ENCODE measurements at places on chromosomes 7 and 10. TPM values are rescaled to one million over a fixed set of nuclear protein-coding genes. Genes with fewer than 3 reads are reported as not detected.

The AZGP1 gene
- total RNA-seq = 31.8 TPM

- DNase-seq = no peak
- no peak overlapping the region for H3K4me3 ChIP-seq
- no peaks in the 10 kb centered on the region for H3K36me3 ChIP-seq
- peaks cover 4% of the 10 kb centered on the region for H3K27me3 ChIP-seq
- no peak overlapping the region for H3K27ac ChIP-seq
Observed at GRCh38 chr10:12728494-12728893, 273.0 kb downstream of the CCDC3 start.

DNA sequence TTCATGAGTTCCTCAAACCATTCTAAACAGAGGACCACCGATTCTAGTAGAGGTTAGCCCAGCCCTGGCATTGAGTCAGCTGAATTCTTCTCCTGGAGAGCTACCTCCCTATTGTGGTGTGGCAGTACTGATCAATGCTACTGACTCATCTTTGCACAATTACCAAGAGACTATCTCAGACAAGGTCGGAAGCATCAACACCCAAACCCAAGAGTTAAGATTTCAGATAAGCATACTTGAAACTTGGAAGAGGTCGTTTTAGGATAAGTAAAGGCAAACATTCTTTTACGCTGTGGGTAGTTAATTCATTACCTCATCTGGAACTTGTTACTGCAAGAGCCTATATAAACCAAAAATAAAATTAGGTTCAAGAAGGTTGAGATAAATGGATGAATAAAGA, 154.6 kb upstream of the NRBF2 start:
- H3K4me1 ChIP-seq = no peaks in the 10 kb centered on the region
- H3K4me3 ChIP-seq = no peak overlapping the region
- H3K36me3 ChIP-seq = no peaks in the 10 kb centered on the region

DNA sequence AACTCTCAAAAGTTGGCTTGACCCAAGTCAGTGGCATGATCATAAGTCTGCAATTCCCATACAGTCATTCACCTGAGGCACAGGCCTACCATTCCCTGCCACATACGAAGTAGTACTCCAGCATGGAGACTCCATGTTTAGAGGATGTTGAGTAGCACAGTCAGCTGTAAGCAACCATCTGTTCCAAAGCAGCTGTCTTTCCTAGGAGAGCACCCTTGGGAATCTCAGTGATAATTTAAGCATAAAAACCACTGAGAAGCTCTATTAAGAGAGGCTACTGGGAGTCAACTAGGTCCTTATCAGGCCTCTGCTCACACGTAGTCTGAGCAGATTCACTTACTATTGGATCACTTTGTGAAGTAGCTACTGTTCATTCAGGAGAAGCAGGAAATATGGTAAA, 61.6 kb upstream of the UNC5B start:
- no peaks in the 10 kb centered on the region for H3K4me1 ChIP-seq
- H3K36me3 ChIP-seq = no peaks in the 10 kb centered on the region
- no peaks in the 10 kb centered on the region for H3K27me3 ChIP-seq

GRCh38 chr10:95343573-95343972, 52.8 kb upstream of the PDLIM1 start:
- no peaks in the 10 kb centered on the region for H3K27me3 ChIP-seq
- DNase-seq = no peak
- H3K4me3 ChIP-seq = no peak overlapping the region
- H3K36me3 ChIP-seq = peaks cover 13% of the 10 kb centered on the region

DNA sequence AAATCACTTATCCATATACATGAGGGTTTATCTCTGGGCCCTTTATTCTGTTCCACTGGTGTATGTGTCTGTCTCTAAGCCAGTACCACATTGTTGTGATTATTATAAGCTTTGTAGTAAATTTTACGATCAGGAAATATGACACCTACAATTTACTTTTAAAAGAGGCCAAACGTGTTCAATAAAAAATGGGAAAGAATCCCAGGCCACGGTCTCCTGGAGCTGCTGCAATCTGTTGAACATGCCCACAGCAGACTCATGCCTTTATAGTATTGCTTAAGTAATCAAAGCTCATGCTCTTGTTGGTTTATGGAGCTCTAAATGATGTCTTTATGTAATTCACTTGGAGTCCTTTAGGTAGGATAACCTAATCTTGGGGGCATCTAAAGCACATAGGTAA, 273.0 kb downstream of the ZMYND11 start:
- H3K4me1 ChIP-seq = no peaks in the 10 kb centered on the region
- peaks cover 49% of the 10 kb centered on the region for H3K36me3 ChIP-seq
- H3K27me3 ChIP-seq = no peaks in the 10 kb centered on the region
- no peak overlapping the region for H3K27ac ChIP-seq

GRCh38 chr10:74900297-74900696, 73.9 kb downstream of the KAT6B start:
- DNase-seq = no peak
- no peak overlapping the region for H3K4me3 ChIP-seq
- H3K27me3 ChIP-seq = no peaks in the 10 kb centered on the region
- no peaks in the 10 kb centered on the region for H3K36me3 ChIP-seq
- H3K27ac ChIP-seq = no peak overlapping the region
- peaks cover 28% of the 10 kb centered on the region for H3K4me1 ChIP-seq

- peaks cover 14% of the 10 kb centered on the region for H3K4me1 ChIP-seq
- no peak overlapping the region for H3K4me3 ChIP-seq
- H3K36me3 ChIP-seq = no peaks in the 10 kb centered on the region
- DNase-seq = no peak
Observed at GRCh38 chr7:157013101-157013500, 2.6 kb upstream of the MNX1 start.

DNA sequence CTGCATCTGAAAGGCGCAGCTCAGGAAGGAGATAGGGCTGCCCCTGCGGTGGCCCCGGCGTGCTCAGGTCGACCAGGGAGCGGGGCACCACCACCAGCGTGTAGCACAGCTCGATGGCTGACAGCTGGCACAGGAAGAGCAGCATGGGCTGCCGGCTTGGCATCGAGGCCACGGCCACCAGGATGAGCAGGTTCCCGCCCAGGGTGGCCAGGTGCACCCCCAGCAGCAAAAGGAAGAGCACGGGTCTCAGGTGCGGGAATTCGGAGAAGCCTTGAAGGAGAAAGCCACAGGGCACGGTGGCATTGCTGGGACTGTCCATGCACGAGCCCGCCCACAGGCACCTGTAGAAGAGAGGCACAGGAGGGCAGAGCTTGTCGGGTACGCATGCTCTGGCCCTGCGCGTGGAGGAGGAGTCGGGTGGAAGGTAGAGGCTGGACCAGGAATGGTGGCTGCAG, 33.9 kb downstream of the TAS2R41 start:
- H3K27me3 ChIP-seq = peaks cover 9% of the 10 kb centered on the region
- no peaks in the 10 kb centered on the region for H3K4me1 ChIP-seq
- H3K27ac ChIP-seq = no peak overlapping the region
- H3K36me3 ChIP-seq = no peaks in the 10 kb centered on the region
- H3K4me3 ChIP-seq = peak overlapping the region; percentile 34

- no peak overlapping the region for H3K4me3 ChIP-seq
- DNase-seq = no peak
- no peaks in the 10 kb centered on the region for H3K36me3 ChIP-seq
- no peaks in the 10 kb centered on the region for H3K27me3 ChIP-seq
Observed at GRCh38 chr10:19385846-19386450, 337.3 kb downstream of the MALRD1 start.

The VPS37D gene
- 1.3 TPM for total RNA-seq

- no peak overlapping the region for H3K27ac ChIP-seq
- H3K36me3 ChIP-seq = no peaks in the 10 kb centered on the region
- no peaks in the 10 kb centered on the region for H3K4me1 ChIP-seq
- H3K4me3 ChIP-seq = no peak overlapping the region
- no peaks in the 10 kb centered on the region for H3K27me3 ChIP-seq
Observed at GRCh38 chr10:42987121-42987541, 89.7 kb upstream of the RET start.

- H3K4me1 ChIP-seq = no peaks in the 10 kb centered on the region
- no peaks in the 10 kb centered on the region for H3K27me3 ChIP-seq
- no peak for DNase-seq
- no peak overlapping the region for H3K4me3 ChIP-seq
- no peak overlapping the region for H3K27ac ChIP-seq
Observed at GRCh38 chr7:148650232-148650858, 48.4 kb upstream of the CUL1 start.

The DBF4 gene
- 11.5 TPM for total RNA-seq

GRCh38 chr7:96319439-96319838, 2.5 kb downstream of the SLC25A13 start:
- peaks cover 43% of the 10 kb centered on the region for H3K4me1 ChIP-seq
- no peaks in the 10 kb centered on the region for H3K36me3 ChIP-seq
- no peak overlapping the region for H3K27ac ChIP-seq
- no peaks in the 10 kb centered on the region for H3K27me3 ChIP-seq
- no peak overlapping the region for H3K4me3 ChIP-seq

- H3K36me3 ChIP-seq = peaks cover 79% of the 10 kb centered on the region
- H3K27me3 ChIP-seq = no peaks in the 10 kb centered on the region
- H3K4me3 ChIP-seq = no peak overlapping the region
Observed at GRCh38 chr7:30430777-30431176, 47.8 kb downstream of the NOD1 start.

DNA sequence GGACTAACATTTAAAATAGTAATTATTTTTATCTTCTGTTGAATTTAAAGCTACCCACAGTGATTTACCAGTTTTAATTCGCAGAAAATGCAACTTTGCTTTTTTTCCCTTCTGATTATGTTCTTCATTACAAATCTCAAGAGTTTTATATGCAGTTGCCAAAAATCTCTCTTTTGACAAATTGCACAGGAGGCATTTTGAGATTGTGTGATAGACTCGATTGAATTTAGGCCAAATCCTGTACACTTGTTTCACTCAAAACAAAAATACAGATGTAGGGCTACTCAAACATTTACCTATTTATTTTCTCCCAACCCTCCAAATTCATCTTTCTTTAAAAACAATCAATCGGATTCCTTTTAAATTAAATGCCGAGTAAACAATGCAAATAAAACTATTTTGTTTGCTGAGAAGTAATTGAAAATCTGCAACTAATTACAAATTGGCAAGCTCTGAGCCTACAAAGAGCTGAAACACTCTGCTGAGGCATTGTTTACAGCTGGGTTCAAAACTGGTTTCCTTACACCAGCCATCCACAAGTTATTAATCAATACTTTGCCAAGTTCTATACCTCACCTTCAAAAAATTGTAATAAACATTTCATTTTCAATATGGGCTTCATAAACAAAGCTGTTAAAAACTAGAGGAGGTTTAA, 214.9 kb upstream of the TCF7L2 start:
- no peaks in the 10 kb centered on the region for H3K36me3 ChIP-seq
- DNase-seq = no peak
- H3K4me1 ChIP-seq = no peaks in the 10 kb centered on the region
- no peak overlapping the region for H3K4me3 ChIP-seq

GRCh38 chr10:42953684-42954674, 122.9 kb upstream of the RET start:
- no peak for DNase-seq
- peaks cover 13% of the 10 kb centered on the region for H3K27me3 ChIP-seq
- no peaks in the 10 kb centered on the region for H3K36me3 ChIP-seq
- no peak overlapping the region for H3K27ac ChIP-seq
- H3K4me1 ChIP-seq = peaks cover 15% of the 10 kb centered on the region
- no peak overlapping the region for H3K4me3 ChIP-seq

DNA sequence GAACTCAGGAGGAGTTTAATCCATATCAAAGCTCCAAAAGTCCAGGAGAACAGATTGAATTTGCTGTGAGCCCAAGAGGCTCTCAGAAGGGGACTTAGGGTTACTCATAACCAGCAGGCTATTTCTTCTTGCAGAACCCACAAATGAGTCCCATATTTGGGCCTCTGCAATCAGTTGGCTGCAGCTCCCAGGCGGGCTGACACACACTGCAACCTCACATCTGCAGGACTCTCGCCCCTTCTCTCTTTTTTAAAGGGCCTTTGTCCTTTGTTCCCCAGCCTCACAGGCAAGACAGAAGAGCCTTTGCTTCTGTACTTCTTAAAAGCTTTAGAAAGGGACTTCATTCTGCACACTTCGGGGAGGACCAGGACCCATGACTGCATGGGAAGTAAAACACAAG, 26.7 kb downstream of the CREB3L2 start:
- no peak overlapping the region for H3K27ac ChIP-seq
- H3K36me3 ChIP-seq = no peaks in the 10 kb centered on the region
- DNase-seq = no peak
- no peaks in the 10 kb centered on the region for H3K27me3 ChIP-seq

The STAG3 gene
- 4.1 TPM for total RNA-seq

DNA sequence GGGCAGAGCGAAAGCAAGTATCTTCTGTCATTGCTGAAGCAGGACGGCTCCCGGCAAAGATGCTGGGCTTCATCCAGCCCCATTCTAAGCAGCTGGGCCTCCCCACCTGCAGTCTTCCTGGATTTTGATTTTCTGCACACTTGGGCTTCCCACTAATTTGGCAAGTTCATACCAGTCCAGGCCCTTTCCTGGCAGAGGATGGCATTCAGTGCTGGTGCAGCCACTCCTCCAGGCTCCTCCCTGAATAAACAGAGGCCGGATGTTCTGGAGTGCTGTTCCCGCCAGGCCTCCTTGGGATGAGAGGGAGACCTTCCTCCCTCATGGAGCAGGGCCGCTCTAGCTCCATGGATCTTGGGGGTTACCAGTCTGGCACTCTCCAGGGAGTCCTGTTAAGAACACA, 3.4 kb downstream of the BAG3 start:
- H3K4me1 ChIP-seq = peaks cover 67% of the 10 kb centered on the region
- peak overlapping the region; percentile 68 for H3K27ac ChIP-seq
- H3K27me3 ChIP-seq = no peaks in the 10 kb centered on the region

GRCh38 chr10:5529702-5530411, 5.1 kb downstream of the CALML3 start:
- no peak overlapping the region for H3K27ac ChIP-seq
- no peaks in the 10 kb centered on the region for H3K36me3 ChIP-seq
- no peak overlapping the region for H3K4me3 ChIP-seq

The PLAC9 gene
- total RNA-seq = 38.0 TPM

DNA sequence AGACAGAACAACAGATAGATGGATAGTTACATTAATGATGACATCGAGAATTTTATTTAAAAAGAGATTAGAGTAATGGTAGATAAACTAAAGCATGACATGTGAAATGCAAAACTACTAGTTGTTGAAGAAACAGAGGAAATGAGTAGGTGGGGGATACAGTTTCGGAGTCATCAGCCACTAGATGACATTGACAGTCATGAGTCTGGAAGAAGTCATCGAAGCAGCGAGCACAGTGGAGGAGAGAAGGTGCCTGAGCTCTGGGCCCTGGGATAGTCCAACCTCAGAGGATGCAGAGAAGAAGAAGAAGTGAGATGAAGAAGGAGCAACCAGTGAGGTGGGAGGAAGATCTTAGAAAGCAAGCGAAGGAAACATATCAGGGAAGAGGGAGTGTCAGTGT, 20.2 kb upstream of the SEC61A2 start:
- H3K4me3 ChIP-seq = no peak overlapping the region
- no peak overlapping the region for H3K27ac ChIP-seq

The CCDC172 gene
- not detected for total RNA-seq

Data from lower lobe of right lung (tissue), 2 donors.